ENCODE measurements at places on chromosomes 6 and 20.
A peak's percentile ranks its signal among the peaks of the same experiment; 100 is the strongest.

- DNase-seq = peak; percentile 37
Measured at GRCh38 chr6:145547594-145548335, 187.6 kb downstream of the EPM2A start.

GRCh38 chr6:51511081-51511480, 576.3 kb downstream of the PKHD1 start:
- no peak for DNase-seq

- DNase-seq = no peak
Measured at GRCh38 chr6:110856296-110856695, 18.3 kb upstream of the AMD1 start.

DNA sequence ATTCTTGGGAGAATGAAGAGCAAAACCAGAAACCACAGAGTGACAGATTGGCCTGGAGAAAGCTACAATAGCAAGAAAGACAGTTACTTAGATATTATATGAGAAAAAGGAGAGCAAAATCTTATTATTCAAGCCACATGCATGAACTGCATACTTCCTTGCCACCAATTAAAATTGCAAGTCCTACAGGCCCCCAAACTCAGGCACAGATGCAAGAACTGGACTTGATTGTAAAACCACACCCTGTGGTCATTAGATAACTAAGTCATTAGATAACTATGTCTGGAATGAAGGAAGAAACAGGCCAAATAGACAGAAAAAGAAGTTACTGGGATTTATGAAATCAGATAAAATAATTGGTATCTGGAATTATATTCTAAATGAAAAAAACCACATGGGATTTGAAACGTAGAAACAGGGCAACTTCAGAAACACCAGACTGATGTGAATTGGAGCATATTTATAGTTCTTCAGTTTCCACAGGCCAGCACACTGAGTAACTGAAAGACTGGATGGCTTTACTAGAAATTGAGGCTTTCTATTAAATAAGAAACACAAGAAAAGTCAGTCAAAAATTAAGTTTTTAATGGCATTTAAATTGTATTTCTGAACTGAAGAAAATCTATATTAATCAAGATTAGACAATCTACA, 49.4 kb upstream of the CARMIL1 start:
- DNase-seq = peak; percentile 98

DNA sequence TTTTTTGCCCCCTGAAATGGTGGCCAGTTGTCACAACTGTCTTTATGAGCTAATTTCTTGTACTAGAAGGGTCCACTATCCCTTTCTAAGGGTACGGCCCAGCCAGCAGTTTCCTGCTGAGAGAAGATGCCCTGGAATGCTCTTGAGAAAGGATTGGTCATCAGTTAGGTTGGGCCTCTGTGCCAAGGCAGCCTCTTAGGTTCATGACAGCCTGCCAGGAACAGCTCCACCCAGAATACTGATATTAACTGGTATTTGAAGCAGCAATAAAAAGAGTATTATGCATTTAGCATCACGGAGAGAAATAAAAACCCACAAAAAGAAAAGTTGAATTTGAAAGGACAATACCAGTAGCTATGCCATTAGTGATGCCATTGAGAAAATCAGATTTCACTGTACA, 9.0 kb upstream of the HINT3 start:
- DNase-seq = no peak

DNA sequence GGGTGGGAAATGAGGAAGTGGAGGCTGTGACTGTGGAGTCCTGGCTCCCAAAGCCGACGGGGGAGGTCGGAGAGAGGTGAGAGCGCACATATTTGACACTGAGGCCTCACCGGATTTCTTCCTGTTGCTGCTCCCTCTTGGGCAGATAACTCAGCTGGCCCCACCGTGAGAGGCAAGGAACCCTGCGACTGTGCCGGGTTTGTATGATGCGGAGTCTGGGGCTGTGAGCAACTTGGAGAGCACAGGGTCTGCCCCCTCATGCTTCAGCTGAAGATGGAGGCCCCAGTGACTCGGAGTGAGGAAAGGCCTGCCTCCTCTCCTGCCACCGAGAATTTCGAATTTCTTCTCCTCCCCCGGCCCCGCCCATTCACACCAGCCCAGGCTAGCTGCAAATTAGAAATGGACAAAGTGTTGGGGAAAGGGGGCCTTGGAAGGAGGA, 160.6 kb downstream of the GRM4 start:
- DNase-seq = no peak

- DNase-seq = no peak
Measured at GRCh38 chr20:33130568-33131061, 37.3 kb upstream of the BPIFA2 start.
